ENCODE measurements at places on chromosomes 2 and 18.

DNA sequence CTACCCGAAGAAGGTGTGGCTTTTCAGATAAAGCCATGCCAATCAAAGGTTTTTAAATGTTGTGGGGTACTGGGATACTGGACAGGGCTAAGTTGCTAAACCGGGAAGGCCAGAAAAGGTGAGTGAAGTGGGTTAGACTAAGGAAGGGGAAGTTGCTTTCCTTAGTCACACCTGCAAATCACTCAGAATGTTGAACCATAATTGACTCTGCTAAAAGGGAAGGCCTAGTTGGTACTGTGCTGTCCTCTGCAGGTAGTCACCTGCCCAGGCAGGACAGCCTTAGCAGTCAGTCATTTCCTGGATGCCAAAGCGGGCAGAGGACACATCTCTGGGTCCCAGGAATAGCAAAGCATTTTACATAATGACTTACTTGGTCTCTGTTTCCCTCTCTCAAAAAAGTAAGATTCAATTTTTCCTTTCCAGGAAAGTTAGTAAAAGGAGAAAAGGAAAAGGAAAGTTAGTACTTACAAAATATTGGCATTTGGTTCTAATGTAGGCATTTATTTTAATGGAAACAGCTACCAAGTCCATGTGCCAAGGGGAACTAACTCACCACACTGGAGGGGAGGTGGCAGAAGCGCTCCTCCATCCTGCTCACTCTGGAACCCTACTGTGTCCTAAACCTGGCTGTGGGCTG, 60.3 kb downstream of the RFTN2 start:
- no peak for DNase-seq

DNA sequence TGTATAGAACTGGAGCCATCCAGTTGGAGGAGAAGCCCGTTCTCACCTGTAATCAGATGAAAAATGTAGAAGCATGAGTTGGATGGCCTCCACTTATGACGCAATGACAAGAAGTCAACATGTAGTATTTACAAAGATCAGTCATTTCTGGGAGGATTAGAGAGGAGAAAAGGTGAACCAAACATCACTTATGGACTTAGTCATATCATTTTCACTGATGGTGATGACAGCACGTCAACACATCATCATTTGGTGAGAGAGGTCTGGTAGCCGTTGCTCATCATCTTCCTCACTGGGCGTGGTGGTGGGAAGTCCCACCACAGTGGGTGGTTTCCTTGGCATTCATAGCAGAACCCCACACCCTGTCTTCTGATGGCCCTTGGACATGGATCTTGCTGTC, 264.2 kb upstream of the EPAS1 start:
- DNase-seq = no peak

DNA sequence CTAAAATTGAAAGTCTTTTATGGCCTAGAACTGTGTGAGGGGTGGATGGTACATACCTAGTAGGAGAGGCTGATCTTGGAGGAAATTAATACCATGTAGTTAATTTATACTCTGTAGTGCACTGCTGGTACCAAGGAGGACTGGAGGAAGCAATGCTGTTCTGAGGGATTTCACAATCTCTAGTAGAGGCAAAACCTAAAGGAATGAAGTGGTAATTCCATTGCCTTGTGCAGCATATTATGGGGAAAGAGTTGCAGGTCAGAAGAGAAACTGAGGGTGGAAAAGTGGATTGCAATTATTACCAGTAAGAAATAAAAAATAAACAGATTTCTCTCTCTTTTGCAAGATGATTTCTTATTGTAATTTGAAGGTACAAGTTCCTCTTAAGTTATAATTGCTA, 2.2 kb downstream of the ABI2 start:
- DNase-seq = no peak

- no peak for DNase-seq
Observed at GRCh38 chr2:108239786-108240185, at the start of gene SULT1C3. Gene SULT1C3, plus strand, starts transcription at chr2:108239968. Its CDS starts 7,227 bp downstream, at chr2:108247195.

DNA sequence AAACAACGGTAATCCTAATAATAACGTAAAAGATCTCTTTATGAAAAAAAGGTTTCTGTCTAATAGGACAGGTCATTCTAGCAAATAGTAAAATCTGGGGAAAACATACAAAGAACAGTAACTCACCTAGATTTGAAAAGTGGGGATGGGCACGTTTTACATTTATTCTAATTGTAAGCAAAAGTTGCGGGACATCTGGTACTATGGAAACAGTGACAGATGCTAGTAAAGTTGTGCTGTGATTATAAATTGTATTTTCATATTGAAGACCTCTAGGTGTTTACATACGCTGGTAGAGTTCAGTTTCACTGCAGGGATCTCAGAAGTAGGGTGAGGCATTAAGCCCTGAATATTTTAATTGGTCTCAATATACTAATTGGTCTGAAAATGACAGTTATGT, 422.5 kb downstream of the DPP10 start:
- DNase-seq = no peak

- no peak for DNase-seq
Observed at GRCh38 chr2:218448934-218449333, 30.0 kb downstream of the VIL1 start.

- DNase-seq = no peak
Observed at GRCh38 chr2:54471221-54471711, 15.1 kb downstream of the SPTBN1 start.

GRCh38 chr2:236107942-236108625, 60.1 kb downstream of the GBX2 start:
- no peak for DNase-seq

GRCh38 chr2:24485197-24485596, 5.9 kb upstream of the NCOA1 start:
- DNase-seq = no peak

GRCh38 chr2:182558564-182558963, 131.7 kb upstream of the PDE1A start:
- no peak for DNase-seq

GRCh38 chr2:33014268-33014667, 67.5 kb downstream of the LTBP1 start:
- no peak for DNase-seq

- DNase-seq = no peak
Observed at GRCh38 chr2:31207790-31208189, 9.5 kb downstream of the CAPN14 start.

GRCh38 chr2:48043131-48043700, 136.9 kb upstream of the FBXO11 start:
- DNase-seq = no peak

- no peak for DNase-seq
Observed at GRCh38 chr2:122704109-122704563, 948.7 kb downstream of the TSN start.

GRCh38 chr2:210660-211059, 53.2 kb downstream of the SH3YL1 start:
- DNase-seq = no peak
